Thoracic aorta (tissue), 2 donors: ENCODE measurements at places on chromosomes 7 and 10. TPM values are rescaled to one million over a fixed set of nuclear protein-coding genes. Genes with fewer than 3 reads are reported as not detected.

HMX2 gene
- total RNA-seq: not detected

ZNF503 gene
- total RNA-seq: 42.3 TPM

GIMAP1 gene
- 4.2 TPM for total RNA-seq

- no peak for DNase-seq
Measured at GRCh38 chr10:75611172-75611992, 180.0 kb downstream of the LRMDA start.

- DNase-seq: no peak
Measured at GRCh38 chr7:148079206-148080080, 511.1 kb upstream of the C7orf33 start.

DNA sequence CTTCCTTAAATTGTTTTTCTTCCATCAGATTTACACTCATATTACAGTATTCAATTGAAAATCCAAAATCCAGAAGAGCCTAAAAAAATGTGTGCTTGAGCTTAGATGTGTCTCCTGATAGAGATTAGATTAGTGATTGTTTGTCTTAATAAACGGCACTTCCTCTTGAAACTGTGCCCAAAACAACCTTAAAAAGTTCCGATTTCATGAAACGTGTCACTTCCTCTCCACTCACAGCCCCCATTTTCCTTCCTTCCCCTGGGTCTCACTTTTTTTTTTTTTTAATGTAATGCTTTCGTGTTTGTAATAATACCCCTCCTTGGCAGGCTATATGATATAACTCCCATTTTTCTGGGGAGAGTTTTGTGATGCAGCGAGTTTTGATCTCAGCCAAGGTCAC is 114.8 kb upstream of the ADO start:
- no peak for DNase-seq

GRCh38 chr10:27413387-27413786 is 90.7 kb upstream of the RAB18 start:
- no peak for DNase-seq

- DNase-seq: no peak
Measured at GRCh38 chr10:128233422-128233821, 107.2 kb upstream of the MKI67 start.

HTR7 gene
- 9.9 TPM for total RNA-seq

DNA sequence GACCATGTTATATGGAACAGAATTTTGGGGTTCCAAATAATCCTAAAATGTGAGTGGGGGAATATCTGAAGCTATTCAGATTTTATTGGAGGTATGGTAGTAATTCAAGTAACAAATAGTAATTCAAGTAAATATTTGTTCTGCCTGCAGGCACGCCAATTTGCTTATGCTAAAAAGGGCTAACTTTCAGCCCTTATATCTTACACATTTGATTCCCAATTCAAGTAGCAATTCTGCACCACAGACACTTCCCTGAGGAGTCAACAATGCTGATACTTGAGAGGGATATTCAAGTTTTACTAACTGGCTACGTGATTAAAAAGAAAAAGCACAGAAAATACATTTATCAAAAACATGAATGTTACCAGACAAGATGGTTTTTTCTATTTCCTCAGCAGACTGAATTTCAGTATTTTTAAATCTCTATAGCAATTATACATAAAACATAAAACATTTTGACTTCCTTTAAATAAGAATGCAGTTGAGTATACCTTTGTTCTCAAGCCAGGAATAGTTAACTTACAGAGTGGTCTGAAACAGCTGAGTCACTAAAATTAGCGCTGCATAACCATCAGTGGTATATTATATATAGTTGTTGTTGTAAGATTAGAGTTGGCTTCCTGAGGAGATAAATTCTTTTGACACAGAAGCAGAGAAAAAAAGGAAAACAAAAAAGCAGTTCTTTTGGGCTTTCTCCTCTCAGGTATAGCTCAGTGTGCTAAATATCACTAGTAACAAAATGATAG is 33.9 kb downstream of the MTPN start:
- no peak for DNase-seq

CTAGE8 gene
- total RNA-seq: not detected

GRCh38 chr7:31814187-31814586 is 127.2 kb downstream of the PPP1R17 start:
- DNase-seq: no peak

SRRM3 gene
- 1.6 TPM for total RNA-seq

DNA sequence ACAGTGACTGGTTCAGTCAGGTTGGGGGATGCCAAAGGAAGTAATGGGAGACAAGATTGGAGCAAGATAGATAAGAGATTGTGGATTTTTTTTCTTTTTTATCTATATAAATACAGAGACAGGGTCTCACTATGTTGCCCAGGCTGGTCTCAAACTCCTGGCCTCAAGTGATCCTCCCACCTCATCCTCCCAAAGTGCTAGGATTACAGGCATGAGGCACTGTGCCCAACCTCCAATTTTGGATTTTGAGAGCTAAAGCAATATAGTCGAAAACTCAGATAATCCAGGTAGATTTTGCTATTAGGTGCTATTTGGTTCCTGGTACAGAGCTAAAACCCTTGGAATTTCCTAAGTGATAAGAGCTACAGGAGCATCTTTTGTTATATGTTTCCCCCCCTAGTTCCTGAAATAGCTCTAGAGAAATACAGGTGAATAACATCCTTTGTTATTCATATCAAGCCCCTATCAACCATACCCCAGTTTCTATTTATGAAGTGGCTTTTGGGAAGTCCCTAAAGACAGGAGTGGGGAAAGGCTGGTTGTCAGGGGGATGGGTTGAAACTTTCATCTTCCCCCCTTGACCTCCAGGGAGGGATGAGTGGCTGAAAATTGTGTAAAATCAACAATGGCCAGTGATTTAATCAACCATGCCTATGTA is 151.2 kb downstream of the CFTR start:
- no peak for DNase-seq

DNA sequence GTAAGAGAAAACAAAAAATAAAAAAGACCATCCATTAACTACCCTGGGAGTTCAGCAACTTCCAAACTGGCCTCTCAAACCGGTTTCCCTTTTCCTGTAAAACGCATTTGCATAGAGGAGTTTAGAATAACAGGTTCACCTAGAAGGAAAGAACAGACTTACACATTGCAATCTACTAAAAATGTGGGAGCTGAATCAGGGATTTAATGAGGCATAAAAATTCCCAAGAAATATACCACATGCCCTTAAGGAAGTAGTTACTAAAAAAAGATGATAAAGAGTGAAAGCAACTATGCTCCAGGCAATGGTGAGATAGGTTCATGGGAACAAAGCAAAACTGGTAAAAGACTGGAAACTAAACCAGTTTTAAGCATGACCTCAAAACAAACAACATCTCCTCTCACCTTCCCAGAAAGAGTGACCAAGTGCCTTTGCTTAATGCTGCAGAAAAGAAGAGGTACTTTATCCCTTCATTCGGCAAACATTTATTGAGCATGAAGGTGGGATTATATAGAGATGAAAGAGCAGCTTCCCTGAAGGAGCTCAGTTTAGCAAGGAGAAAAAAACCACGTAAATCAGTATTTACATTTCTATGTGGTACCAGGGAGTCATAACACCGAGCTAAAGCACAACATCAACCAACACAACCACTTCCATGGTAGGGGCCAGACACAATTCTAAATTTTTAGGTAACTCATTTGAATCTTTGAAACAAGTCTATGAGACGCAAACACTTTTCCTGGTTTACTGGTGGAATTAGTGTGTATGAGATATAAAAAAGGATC is 152.8 kb downstream of the SGMS1 start:
- no peak for DNase-seq

GRCh38 chr7:32335107-32335506 is 155.1 kb downstream of the LSM5 start:
- DNase-seq: no peak

LRMDA gene
- total RNA-seq: 8.3 TPM

DNA sequence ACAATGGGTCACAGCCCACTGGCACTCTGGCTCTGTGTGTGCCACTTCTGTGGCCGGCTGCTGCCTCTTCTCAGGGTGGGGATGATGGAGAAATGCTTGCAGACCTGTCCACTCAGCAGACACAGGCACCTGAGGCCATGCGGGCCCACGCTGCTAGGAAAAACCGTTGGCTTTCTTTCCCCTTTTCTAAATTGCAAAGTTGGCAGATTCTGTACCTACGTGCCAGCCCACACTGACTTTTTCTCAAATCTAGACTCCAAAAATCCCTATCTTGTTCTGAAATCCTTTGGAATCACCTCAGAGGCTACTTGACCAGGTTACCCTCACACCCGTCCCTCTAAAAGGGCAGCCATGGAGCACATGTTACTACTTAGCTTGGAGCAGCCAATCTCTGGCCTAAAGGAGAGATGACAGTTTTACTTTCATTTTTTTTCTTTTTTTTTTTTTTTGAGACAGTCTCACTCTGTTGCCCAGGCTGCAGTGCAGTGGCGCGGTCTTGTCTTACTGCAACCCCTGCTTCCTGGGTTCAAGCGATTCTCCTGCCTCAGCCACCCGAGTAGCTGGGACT is 99.4 kb downstream of the RNF216 start:
- DNase-seq: no peak

LCOR gene
- total RNA-seq: 18.3 TPM

GRCh38 chr7:28784171-28784902 is 173.8 kb downstream of the TRIL start:
- DNase-seq: no peak

ARHGEF5 gene
- 10.4 TPM for total RNA-seq

GRCh38 chr10:7134448-7134847 is 276.4 kb downstream of the SFMBT2 start:
- no peak for DNase-seq

DNA sequence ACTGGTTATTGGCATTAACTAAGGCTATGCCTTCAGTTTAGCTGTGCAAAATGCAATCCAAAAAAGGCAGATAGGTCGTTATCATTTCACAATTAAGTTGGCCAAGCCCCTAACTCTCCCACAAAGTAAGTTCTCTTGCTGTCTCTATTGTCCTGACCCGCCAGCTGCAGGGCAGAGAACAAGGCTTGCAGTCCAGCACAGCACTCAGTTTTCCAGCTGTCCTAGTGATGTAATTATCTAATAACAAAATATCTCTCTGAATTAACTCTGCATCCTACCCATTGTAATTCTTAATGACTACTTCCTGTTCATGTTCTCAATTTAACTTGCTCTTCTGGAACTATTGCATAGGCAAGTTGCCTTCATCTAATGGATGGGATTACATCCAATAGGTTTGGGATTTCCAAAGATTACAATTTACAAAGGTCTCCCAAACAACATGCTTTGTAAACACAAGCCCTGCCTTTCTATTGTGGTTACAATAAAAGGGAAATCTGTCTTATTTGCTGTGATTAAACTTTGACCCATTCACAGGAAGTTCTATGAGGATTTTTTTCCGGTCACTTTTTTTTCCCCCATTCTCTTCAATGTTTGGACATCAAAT is 55.2 kb downstream of the CDK6 start:
- DNase-seq: no peak

DNA sequence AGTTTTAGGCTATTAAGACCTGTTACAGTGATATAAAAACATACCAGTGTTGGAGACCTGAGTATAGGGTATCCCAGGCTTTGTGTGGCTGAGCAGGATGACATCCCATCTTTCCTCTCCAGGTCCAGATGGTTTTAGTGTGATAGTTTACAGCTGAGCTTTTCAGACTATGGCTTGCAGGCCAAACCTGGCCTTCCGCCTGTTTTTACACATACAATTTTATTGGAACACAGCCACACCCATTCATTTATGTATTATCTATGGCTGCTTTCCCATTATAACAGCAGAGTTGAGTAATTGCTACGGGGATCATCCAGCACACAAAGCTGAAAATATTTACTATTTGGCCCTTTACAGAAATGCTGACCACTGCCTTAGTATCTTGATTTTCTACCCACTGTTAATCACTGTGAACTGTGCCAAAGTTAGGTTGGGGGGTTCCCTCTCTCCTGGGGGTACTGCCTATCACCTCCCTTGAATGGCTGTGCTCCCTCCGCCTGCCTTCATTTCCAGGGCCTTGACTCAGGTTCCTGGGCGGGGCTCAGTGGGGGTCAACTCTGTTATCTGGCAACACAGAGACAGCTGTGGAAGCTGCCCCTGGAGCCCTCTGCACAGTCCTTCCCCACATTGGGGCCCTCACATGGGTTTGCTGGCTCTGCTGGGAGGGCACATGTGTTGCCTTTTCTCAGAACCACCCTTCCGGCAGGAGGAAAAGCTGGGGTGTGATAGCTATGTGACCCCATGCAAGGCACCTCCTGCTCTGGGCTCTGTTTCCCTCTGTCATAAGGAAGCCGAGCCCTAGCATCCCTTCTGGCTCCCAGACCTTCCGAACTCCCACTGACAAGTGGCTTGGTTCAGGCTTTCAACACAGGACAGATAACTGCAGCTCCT is 40.3 kb upstream of the SH2D4B start:
- no peak for DNase-seq

DNA sequence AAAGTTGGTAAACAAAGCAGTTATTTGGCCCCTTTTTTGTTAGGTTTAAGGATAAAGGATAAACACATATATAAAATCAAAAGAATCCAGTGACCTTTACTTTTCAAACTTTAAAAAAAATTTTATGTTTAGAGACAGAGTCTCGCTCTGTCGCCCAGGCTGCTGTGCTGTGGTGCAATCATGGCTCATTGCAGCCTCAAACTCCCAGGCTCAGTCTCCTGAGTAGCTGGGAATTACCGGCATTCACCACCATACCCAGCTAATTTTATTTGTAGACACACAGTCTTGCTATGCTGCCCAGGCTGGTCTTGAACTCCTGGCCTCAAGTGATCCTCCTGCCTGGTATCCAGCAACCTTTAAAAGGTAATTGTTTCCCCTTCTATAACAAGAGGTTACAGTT is 31.3 kb downstream of the GNA12 start:
- no peak for DNase-seq

ANLN gene
- total RNA-seq: 2.2 TPM

- no peak for DNase-seq
Measured at GRCh38 chr7:139118805-139119485, 9.4 kb upstream of the ZC3HAV1 start.

- DNase-seq: no peak
Measured at GRCh38 chr10:71509444-71509843, 112.7 kb downstream of the CDH23 start.
